SJCRH30 (cell line): ENCODE measurements at places on chromosomes 1 and 21. TPM values are rescaled to one million over a fixed set of nuclear protein-coding genes. Genes with fewer than 3 reads are reported as not detected.

The FOXD2 gene
- total RNA-seq = 1.7 and 2.2 TPM in 2 replicates

GRCh38 chr1:15849775-15850324 lies 2.3 kb downstream of the SPEN start:
- DNase-seq = peak; percentile 87

- no peak for DNase-seq
Measured at GRCh38 chr1:17574516-17574915, 35.0 kb downstream of the ARHGEF10L start.

DNA sequence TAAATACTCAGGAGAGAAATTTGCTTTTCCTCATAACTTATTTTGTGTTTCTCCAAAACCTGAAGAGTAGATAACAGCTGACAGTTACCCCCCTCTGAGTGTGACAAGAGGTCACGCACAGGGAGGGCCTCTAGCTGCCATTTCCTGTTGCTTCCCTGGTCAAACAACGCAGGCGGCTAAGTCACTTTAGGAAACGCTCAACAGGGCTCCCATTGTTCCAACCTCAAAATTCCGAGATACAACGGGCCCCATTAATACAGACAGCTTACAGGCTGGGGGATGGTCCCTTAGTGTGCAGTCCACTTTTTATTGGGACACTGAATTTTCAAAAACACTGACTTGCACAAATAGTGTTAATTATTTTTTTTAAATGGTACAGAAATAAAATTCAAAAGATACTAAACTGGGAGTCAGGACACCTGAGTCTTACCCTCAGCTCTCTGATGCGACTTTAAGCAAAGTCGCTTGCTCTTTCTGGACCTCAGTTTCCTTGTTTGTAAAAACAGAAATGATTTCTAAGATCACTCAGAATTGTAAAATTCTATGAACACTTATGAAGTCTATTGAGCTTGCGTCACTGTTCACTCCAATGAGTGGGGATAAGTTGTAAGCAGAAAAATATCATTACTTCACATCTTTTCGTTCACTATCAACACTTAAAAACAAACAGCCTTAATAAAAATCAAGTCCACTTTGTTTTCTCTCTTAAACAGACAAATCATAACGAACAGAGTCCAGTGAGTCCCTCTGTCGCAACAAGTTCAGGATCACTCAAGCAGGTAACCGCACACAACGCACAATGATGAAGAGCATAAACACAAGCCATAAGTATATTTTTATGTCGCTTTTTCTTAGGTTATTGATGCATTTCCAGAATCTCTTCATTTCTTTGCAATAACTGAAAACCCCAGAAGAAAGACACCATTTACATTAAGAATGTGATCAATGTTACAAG lies 13.5 kb downstream of the LZIC start:
- DNase-seq = peak; percentile 97

The SAMSN1 gene
- 0.12 and 0.13 TPM in 2 replicates for total RNA-seq
